ENCODE measurements at places on chromosomes 16 and 17. TPM values are rescaled to one million over a fixed set of nuclear protein-coding genes. Genes with fewer than 3 reads are reported as not detected.

PRAC1 gene
- not detected for total RNA-seq

MIEF2 gene
- 10.3 TPM for total RNA-seq

KRT39 gene
- total RNA-seq: not detected

CPPED1 gene
- total RNA-seq: 17.7 TPM

CYGB gene
- total RNA-seq: not detected

CRYBA1 gene
- not detected for total RNA-seq

CBX2 gene
- total RNA-seq: 5.5 TPM

IL4R gene
- total RNA-seq: 337 TPM

CDRT15L2 gene
- total RNA-seq: not detected

GRB7 gene
- 0.67 TPM for total RNA-seq

CCL1 gene
- 0.58 TPM for total RNA-seq

SBK1 gene
- 10.0 TPM for total RNA-seq

WDR90 gene
- total RNA-seq: 67.3 TPM

GUCY2D gene
- not detected for total RNA-seq

CCL18 gene
- not detected for total RNA-seq

CRHR1 gene
- total RNA-seq: not detected

IRX3 gene
- 0.50 TPM for total RNA-seq

TBX21 gene
- 11.8 TPM for total RNA-seq

ASGR2 gene
- not detected for total RNA-seq

ABCC11 gene
- not detected for total RNA-seq

SLC13A2 gene
- not detected for total RNA-seq

SLC35G6 gene
- total RNA-seq: not detected

CLEC18C gene
- 0.38 TPM for total RNA-seq

ZNF263 gene
- total RNA-seq: 27.2 TPM
